ENCODE measurements at places on chromosomes 2 and 18. TPM values are rescaled to one million over a fixed set of nuclear protein-coding genes. Genes with fewer than 3 reads are reported as not detected.

- no peak for DNase-seq
- no peak overlapping the region for H3K27ac ChIP-seq
- no peaks in the 10 kb centered on the region for H3K4me1 ChIP-seq
- no peaks in the 10 kb centered on the region for H3K36me3 ChIP-seq
Measured at GRCh38 chr18:34121200-34121721, 103.5 kb downstream of the NOL4 start.

DNA sequence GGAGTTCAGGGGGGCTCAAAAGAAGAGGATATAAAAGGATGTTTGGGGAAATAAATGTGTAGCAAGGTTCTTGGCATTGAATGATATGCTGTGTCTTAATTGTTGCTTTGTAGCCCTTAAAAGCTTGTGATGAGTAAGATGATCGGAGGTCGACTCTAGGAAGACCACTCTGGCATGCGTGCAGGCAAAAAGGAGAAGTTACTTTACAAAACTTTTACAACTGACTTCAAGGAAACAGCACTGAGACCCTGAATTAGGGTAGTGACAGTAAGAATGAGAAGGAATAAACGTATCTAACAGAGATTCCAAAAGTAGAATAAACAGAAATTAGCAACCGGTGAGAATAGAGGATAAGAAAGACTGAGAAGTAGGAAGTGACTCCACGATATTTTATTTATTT is 228.7 kb upstream of the TANK start:
- H3K27ac ChIP-seq: no peak overlapping the region
- DNase-seq: no peak
- no peaks in the 10 kb centered on the region for H3K4me1 ChIP-seq
- H3K27me3 ChIP-seq: no peaks in the 10 kb centered on the region
- no peak overlapping the region for H3K4me3 ChIP-seq

TTR gene
- total RNA-seq: 0.27 TPM

XIRP2 gene
- total RNA-seq: 82.2 TPM

ZNF385B gene
- 3.9 TPM for total RNA-seq

UGT1A3 gene
- total RNA-seq: not detected

GRCh38 chr2:230335864-230336506 is 9.0 kb downstream of the SP140L start:
- no peaks in the 10 kb centered on the region for H3K36me3 ChIP-seq
- no peaks in the 10 kb centered on the region for H3K4me1 ChIP-seq
- H3K27ac ChIP-seq: no peak overlapping the region
- H3K27me3 ChIP-seq: no peaks in the 10 kb centered on the region
- no peak overlapping the region for H3K4me3 ChIP-seq

GRCh38 chr18:28407681-28408080 is 230.8 kb upstream of the CDH2 start:
- no peaks in the 10 kb centered on the region for H3K4me1 ChIP-seq
- no peaks in the 10 kb centered on the region for H3K27me3 ChIP-seq
- no peak for DNase-seq
- no peak overlapping the region for H3K4me3 ChIP-seq
- no peak overlapping the region for H3K27ac ChIP-seq

CNGA3 gene
- total RNA-seq: 0.40 TPM

- no peak overlapping the region for H3K4me3 ChIP-seq
- no peaks in the 10 kb centered on the region for H3K27me3 ChIP-seq
- no peak overlapping the region for H3K27ac ChIP-seq
- H3K4me1 ChIP-seq: no peaks in the 10 kb centered on the region
Measured at GRCh38 chr18:60162388-60162787, 210.2 kb downstream of the MC4R start.

DNA sequence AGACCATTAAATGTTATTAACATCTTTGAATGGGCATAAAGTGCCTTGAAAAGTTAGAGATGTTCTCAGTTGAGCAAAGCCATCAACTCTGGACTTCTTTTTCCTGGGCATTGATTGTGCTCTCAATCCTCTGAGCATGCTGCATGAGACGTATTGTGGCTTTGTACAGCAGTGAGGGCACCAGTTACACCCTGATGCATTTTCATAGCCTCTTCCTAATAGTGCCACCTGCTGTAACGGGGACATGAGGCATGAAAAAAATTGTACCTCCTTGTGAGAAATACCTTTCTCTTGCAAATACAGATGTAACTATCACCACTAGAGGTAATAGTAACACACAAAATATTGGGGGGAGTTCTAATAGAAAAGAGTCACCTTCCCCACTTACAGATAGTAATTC is 697.5 kb downstream of the TMEM182 start:
- no peaks in the 10 kb centered on the region for H3K4me1 ChIP-seq
- H3K4me3 ChIP-seq: no peak overlapping the region
- no peaks in the 10 kb centered on the region for H3K27me3 ChIP-seq
- DNase-seq: no peak

GRCh38 chr2:221360742-221361141 is 211.4 kb downstream of the EPHA4 start:
- H3K36me3 ChIP-seq: no peaks in the 10 kb centered on the region
- no peak for DNase-seq
- H3K4me1 ChIP-seq: no peaks in the 10 kb centered on the region
- H3K27me3 ChIP-seq: no peaks in the 10 kb centered on the region
- no peak overlapping the region for H3K27ac ChIP-seq

DNA sequence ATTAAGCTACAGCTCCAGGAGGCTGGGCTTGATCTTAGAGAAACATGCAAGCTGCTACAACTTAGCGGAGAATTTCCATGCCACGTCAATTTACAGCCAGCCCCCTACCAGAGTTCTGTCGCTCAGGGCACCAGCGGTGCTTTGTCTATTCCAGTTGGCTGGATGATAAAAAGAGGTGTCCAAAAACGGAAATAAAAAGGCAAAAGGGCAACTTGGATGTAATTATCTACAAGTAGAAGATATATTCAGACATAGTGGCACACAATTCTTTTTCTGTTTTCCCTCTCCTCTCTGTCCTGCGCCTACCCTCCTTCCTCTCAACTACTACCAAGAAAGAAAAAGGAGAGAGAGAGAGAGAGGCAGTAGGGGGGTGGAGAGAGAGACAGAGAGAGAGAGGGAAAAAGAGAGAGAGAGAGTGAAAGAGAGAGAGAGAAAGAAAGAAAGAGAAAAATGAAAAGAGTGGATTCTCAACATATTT is 363 bp upstream of the RFTN2 start:
- no peaks in the 10 kb centered on the region for H3K27me3 ChIP-seq
- no peaks in the 10 kb centered on the region for H3K36me3 ChIP-seq
- peak overlapping the region; percentile 43 for H3K4me3 ChIP-seq
- H3K4me1 ChIP-seq: peaks cover 4% of the 10 kb centered on the region
- peak overlapping the region; percentile 91 for H3K27ac ChIP-seq
- DNase-seq: peak; percentile 96

DNA sequence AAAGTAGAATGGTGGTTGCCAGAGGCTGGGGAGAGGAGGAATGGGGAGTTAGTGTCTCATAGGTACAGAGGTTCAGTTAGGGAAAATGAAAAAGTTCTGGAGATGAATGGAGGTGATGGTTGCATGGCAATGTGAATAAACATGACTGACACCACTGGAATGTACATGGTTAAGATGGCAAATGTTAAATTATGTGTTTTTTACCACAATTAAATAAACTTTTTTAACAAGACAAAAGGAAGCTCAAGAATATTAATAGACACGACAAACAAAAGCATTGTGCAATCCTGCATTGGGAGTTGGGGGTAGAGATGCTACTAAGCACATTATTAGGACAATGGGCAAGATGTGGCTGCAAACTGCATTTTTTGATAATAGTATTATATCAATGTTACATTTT is 147.7 kb downstream of the TWIST2 start:
- DNase-seq: no peak
- no peak overlapping the region for H3K4me3 ChIP-seq
- peaks cover 14% of the 10 kb centered on the region for H3K4me1 ChIP-seq
- peaks cover 8% of the 10 kb centered on the region for H3K27me3 ChIP-seq

GRCh38 chr2:69652206-69652605 is 8.7 kb upstream of the AAK1 start:
- no peaks in the 10 kb centered on the region for H3K27me3 ChIP-seq
- no peak overlapping the region for H3K27ac ChIP-seq
- H3K36me3 ChIP-seq: no peaks in the 10 kb centered on the region

TEKT4 gene
- not detected for total RNA-seq

ST8SIA3 gene
- total RNA-seq: 0.09 TPM

GRCh38 chr18:55856229-55856628 is 268.2 kb upstream of the TCF4 start:
- peaks cover 7% of the 10 kb centered on the region for H3K4me1 ChIP-seq
- no peak overlapping the region for H3K4me3 ChIP-seq
- DNase-seq: no peak
- H3K36me3 ChIP-seq: no peaks in the 10 kb centered on the region
- H3K27ac ChIP-seq: no peak overlapping the region

GRCh38 chr2:7719876-7720275 is 802.7 kb downstream of the RNF144A start:
- H3K36me3 ChIP-seq: no peaks in the 10 kb centered on the region
- no peak overlapping the region for H3K4me3 ChIP-seq
- H3K27me3 ChIP-seq: no peaks in the 10 kb centered on the region
- H3K4me1 ChIP-seq: no peaks in the 10 kb centered on the region

GRCh38 chr2:95055262-95055661 is 29.8 kb downstream of the MAL start:
- no peak overlapping the region for H3K27ac ChIP-seq
- H3K27me3 ChIP-seq: peaks cover 17% of the 10 kb centered on the region
- no peak overlapping the region for H3K4me3 ChIP-seq
- H3K4me1 ChIP-seq: peaks cover 8% of the 10 kb centered on the region
- no peaks in the 10 kb centered on the region for H3K36me3 ChIP-seq
- DNase-seq: no peak

- H3K36me3 ChIP-seq: no peaks in the 10 kb centered on the region
- H3K4me3 ChIP-seq: no peak overlapping the region
- DNase-seq: peak; percentile 37
- peaks cover 2% of the 10 kb centered on the region for H3K4me1 ChIP-seq
- H3K27ac ChIP-seq: no peak overlapping the region
Measured at GRCh38 chr2:33216508-33217182, 259.8 kb upstream of the RASGRP3 start.

PPM1G gene
- total RNA-seq: 39.0 TPM

- H3K36me3 ChIP-seq: peaks cover 3% of the 10 kb centered on the region
- DNase-seq: no peak
- no peak overlapping the region for H3K4me3 ChIP-seq
Measured at GRCh38 chr18:49319590-49319989, 140.9 kb downstream of the DYM start.

GRCh38 chr2:159891917-159892730 is 94.1 kb upstream of the CD302 start:
- H3K4me1 ChIP-seq: no peaks in the 10 kb centered on the region
- no peaks in the 10 kb centered on the region for H3K27me3 ChIP-seq
- no peaks in the 10 kb centered on the region for H3K36me3 ChIP-seq
- DNase-seq: peak; percentile 7
- no peak overlapping the region for H3K4me3 ChIP-seq

- peaks cover 5% of the 10 kb centered on the region for H3K4me1 ChIP-seq
- no peak overlapping the region for H3K4me3 ChIP-seq
- no peak for DNase-seq
Measured at GRCh38 chr2:29232041-29232440, 116.8 kb downstream of the CLIP4 start.

- no peak for DNase-seq
- no peaks in the 10 kb centered on the region for H3K36me3 ChIP-seq
- no peak overlapping the region for H3K27ac ChIP-seq
- H3K4me3 ChIP-seq: no peak overlapping the region
- H3K27me3 ChIP-seq: no peaks in the 10 kb centered on the region
- H3K4me1 ChIP-seq: no peaks in the 10 kb centered on the region
Measured at GRCh38 chr2:227846831-227847230, 24.6 kb upstream of the DAW1 start.

SERPINB2 gene
- 0.27 TPM for total RNA-seq

DNA sequence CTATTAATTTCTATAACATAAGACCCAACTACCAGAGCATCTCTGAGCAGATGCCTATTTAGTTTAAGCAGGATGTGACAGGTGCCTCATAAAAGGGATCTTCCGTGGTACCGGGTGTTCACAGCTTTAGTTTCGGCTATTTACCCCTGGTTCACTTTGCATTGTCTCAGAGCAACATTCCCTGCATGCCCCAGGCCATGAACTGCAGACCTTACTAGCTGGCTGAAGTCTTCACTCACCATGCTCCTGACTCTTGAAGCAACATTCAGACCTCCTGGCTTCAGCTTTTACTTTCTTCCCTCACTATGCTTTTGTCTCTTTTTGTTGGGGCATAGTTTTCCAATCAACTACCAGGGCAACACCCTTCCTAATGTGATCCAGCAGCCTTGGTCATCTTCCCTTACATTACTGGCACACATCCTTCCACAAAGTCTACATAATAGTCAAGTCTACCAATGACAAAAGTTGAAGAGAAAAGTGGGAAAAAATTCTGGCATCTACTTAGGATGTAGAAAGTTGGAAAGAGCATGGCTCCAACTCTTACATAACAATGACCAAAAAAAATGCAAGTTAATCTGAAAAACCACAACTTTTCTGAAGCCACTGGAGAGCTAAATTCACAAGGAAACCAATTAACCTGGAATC is 99.2 kb downstream of the SESTD1 start:
- H3K27ac ChIP-seq: no peak overlapping the region
- H3K27me3 ChIP-seq: no peaks in the 10 kb centered on the region
- no peak overlapping the region for H3K4me3 ChIP-seq
- no peaks in the 10 kb centered on the region for H3K4me1 ChIP-seq
- DNase-seq: no peak

- H3K36me3 ChIP-seq: no peaks in the 10 kb centered on the region
- H3K4me1 ChIP-seq: peaks cover 8% of the 10 kb centered on the region
- no peak overlapping the region for H3K4me3 ChIP-seq
- no peaks in the 10 kb centered on the region for H3K27me3 ChIP-seq
Measured at GRCh38 chr2:150042500-150043171, 444.8 kb downstream of the RND3 start.

DNA sequence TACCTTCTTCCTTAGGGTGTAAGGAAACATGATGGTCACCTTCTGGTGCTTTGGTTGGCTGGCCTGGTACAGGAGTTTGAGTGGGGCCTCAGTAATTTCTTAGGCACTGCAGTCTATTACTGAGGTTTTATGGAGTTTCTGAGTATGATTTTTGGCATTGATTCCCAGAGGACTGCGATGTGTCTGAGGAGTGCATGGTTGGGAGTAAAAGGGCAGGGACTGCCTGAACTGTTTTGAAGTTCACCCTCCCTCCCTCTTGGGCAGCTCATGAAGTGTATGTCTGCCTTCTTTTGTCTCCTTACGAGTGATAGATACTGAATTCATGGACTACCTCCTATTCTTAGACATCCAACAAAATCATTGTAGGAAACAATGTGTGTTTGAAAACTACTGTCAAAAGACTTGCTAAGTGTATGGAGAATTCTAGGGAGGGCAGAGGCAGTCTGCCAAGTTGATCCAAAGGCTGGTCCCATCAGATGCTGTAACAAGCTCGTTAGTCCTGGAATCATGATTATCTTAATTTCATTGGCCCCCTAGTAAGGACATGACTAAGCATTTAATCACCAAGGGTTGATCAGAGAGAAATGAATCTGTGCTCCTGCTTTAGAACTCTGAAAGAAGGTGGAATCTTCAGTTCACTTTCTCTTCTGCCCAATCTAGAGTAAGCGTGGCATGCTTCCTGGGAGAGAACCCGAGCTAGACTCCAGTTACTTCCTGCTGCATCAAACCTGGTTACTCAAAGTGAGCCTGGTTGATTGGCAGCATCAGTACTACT is 26.5 kb downstream of the LYPD6B start:
- no peak for DNase-seq
- H3K4me1 ChIP-seq: no peaks in the 10 kb centered on the region
- H3K27me3 ChIP-seq: no peaks in the 10 kb centered on the region
- no peaks in the 10 kb centered on the region for H3K36me3 ChIP-seq
- no peak overlapping the region for H3K27ac ChIP-seq
- no peak overlapping the region for H3K4me3 ChIP-seq

Data from muscle of leg (tissue), 16 donors.